Tongue (tissue), 3 donors: ENCODE measurements at places on chromosomes 11 and 22. TPM values are rescaled to one million over a fixed set of nuclear protein-coding genes. Genes with fewer than 3 reads are reported as not detected.

GRCh38 chr22:18975434-18976196, 39.5 kb upstream of the PRODH start:
- no peak for DNase-seq

- no peak for DNase-seq
These were observed 51.6 kb upstream of the SYN3 start for GRCh38 chr22:33109514-33110430.

DNA sequence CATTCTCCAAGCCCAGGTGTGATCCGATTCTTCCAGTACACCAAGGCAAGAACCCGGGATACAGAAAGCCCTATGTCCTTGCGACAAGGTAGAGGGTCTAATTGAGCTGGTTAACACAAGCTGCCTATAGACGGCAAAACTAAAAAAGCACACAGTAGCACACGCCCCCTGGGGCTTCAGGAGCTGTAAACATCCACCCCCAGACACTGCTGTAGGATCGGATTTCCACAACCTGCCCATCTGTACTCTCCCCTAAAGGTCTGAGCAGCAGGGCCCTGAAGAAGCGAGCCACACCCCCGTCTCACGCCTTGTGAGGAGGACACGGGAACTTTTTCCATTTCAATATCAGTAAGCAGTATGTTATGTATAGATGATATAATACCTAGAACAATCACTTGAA, 624.7 kb downstream of the BUD13 start:
- no peak for DNase-seq

GRCh38 chr11:36164506-36165250, 124.5 kb downstream of the COMMD9 start:
- DNase-seq: peak; percentile 42

- DNase-seq: no peak
These were observed 1.7 kb upstream of the ME3 start for GRCh38 chr11:86673872-86674750.

- DNase-seq: no peak
These were observed 139.4 kb downstream of the SHANK2 start for GRCh38 chr11:71112990-71113389.

GRCh38 chr22:48098243-48098920, 1335.9 kb downstream of the TBC1D22A start:
- no peak for DNase-seq

DNA sequence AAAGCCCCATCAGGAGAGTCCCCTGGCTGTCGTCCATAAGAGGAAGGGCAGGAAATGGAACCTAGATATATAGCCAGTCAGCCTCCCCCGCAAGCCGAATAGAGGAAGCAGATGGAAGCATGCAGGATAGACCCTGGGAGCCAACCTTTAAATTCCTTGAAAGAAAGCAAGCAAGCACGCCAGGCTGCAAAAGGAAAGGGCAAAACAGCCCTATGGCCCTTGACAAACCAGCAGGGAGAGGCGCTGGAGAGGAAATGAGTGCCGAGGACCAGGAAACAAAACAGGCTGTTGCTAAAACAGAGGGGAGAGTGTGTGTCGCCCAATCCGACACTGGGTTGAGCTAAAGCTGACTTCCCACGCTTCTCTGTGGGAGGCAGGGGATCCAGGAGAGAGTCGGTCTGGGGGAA, 203.5 kb upstream of the MTNR1B start:
- peak; percentile 30 for DNase-seq

- DNase-seq: peak; percentile 1
These were observed 308.7 kb downstream of the DCDC1 start for GRCh38 chr11:31060880-31061279.

GRCh38 chr11:123783536-123783935, 22.6 kb downstream of the OR6M1 start:
- DNase-seq: no peak

DNA sequence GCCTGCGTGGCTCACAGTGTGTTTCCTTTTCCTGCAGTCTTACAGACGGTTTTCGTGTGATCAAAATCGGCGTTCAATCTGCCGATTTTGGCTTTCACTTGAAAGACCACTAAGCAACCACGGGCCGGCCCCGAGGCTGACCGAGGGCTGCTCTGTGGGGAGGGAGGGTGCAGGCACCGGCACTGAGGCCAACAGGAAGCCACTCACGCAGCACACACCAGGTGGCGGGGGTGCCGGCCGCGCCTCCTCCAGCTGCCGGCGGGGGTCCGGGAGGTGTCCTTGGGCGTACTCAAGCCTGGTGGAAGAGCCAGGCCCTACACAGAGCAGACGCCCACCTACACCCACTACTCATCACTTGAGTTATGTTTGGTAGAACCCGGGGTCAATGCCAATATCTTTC, 14.3 kb downstream of the TOLLIP start:
- DNase-seq: no peak

- peak; percentile 84 for DNase-seq
These were observed 168.8 kb downstream of the RCN1 start for GRCh38 chr11:32259641-32260081.

- no peak for DNase-seq
These were observed 17.7 kb downstream of the MGAT3 start for GRCh38 chr22:39474351-39475111.

DNA sequence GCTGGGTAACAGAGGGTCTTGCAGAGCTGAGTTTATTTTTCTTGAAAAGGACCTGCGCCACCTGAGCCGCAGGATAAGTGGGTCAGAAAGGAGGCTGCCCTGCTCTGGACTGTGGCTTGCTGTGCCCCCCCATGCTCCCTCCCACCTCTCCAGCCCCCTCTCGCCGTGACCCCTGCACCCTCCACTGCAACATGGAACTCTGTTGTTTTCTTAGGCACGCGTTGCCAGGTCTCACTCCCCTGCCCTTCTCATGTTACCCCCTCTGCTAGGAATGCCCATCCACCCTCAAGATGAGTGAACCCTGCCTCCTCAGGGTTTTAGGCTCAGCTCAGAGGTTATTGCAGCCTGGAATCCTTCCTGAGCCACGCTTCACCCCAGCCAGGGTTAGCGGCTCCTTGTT, 10.8 kb downstream of the ETS1 start:
- no peak for DNase-seq

- peak; percentile 10 for DNase-seq
These were observed 196.1 kb upstream of the B3GAT1 start for GRCh38 chr11:134607963-134608750.

DNA sequence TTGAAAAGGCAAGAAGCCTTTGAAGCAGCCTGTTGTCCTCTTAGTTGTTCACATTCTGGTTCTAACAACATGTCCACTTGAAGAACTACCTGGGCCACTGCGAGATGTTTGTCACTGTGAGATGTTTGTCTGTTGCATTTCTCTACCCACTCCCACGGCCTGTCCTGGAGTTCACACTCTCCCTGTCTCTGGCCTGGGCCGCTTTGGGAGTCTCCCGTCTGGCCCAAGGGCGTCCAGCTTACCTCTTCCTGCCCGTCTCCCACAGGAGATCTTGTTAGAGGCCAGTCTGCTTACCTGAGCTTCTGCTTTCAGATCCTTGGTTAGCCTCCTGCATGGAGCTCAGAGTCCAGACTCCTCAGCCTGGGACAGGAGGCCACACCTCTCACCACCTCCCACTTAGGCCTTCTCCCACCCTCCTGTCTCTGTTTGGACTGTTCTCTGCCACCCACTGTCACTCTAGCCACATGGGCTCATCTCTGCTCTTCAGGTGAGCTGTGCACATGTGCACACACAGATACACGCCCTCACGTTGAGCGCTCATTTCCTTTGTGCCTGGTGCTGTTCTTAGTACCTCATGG, 66.0 kb downstream of the TBC1D22A start:
- no peak for DNase-seq

GRCh38 chr22:28245579-28246224, 326.6 kb upstream of the PITPNB start:
- no peak for DNase-seq

GRCh38 chr11:44095506-44096359, at the start of gene EXT2:
Gene EXT2 (plus strand): TSS chr11:44095678. CDS start chr11:44107713, 12,035 bp downstream.
- peak; percentile 93 for DNase-seq

GRCh38 chr11:1926156-1927025, 6.9 kb downstream of the TNNT3 start:
- no peak for DNase-seq

GRCh38 chr11:9092853-9093778, 1.7 kb upstream of the SCUBE2 start:
- no peak for DNase-seq

- no peak for DNase-seq
These were observed 26.4 kb upstream of the CD5 start for GRCh38 chr11:61075891-61076290.

The VWCE gene
- 0.41 TPM for total RNA-seq

The GRAMD1B gene
- 9.7 TPM for total RNA-seq

The OR8D1 gene
- total RNA-seq: 0.10 TPM

The KDELR3 gene
- 22.3 TPM for total RNA-seq

The SYT7 gene
- total RNA-seq: 6.5 TPM

The SLC29A2 gene
- 10.2 TPM for total RNA-seq

The PARVG gene
- total RNA-seq: 3.2 TPM

The NXPE1 gene
- not detected for total RNA-seq

The KCNC1 gene
- 0.21 TPM for total RNA-seq

The PKNOX2 gene
- total RNA-seq: 12.3 TPM
